ENCODE measurements at places on chromosomes 3 and 15.

DNA sequence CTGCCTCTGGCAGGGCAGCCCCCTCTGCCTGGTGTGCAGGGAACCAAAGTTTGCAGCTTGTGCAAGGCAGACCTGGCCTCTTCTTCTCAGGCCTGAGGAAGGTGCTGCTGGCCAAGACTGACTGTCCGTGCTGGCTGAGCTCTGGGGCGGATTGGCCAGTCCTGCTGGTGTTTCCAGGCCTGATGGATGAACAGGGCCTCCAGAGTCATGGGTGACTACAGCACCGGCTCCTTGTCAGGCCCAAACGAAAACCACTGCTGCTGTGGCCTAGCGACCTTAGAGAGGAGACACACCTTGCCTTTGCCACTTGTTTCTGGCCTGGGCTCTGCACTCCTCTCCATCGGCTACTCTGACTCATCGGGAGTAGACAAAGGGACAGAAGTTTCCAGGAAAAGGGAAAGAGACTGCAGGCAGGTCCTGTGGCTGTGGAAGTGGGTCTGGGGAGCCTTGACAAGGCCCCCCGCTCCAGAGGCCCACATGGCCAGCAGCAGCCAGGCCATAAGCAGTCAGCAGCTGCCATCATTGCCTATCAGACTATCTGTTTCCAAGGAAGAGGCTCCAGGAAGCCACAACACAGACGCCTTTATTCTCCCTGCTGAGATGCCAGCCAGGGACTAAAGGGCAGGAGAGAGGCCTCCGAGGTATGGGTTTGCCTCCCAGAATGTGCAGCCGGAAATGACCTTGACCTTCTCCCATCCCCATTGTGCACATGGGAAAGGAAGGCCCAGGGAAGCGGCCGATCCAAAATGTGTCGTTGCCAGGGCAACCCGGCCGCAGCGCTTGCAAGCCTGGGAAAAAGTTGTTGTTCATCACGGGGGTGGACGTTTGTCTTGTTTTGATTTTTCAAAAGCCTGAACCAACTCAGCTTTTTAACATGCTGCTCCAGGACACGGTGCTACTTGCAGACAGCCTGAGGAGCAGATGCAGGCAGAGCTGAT lies 160.5 kb downstream of the CHSY1 start:
- peak; percentile 80 for DNase-seq

GRCh38 chr3:124274051-124274450 lies 282.1 kb upstream of the ROPN1 start:
- no peak for DNase-seq

DNA sequence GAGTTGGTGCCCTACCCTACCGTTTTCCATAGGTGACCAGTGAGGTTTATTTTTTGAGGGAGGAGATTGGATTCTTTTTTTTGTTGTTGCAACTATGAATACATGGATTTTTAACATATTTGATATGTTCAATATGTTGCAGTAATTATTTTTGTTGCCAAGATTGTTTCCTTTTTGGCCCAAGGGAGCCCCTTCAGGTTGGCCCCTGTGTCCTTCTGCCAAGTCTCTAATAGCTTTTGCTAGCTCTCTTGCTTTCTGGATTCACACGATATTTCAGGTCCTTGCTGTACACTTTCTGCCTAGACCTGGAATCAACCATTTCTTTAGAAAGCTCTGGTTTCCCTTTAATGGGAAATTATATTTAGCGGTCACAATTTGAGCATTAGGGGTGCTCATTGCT lies 22.7 kb upstream of the SLC28A1 start:
- DNase-seq: no peak

DNA sequence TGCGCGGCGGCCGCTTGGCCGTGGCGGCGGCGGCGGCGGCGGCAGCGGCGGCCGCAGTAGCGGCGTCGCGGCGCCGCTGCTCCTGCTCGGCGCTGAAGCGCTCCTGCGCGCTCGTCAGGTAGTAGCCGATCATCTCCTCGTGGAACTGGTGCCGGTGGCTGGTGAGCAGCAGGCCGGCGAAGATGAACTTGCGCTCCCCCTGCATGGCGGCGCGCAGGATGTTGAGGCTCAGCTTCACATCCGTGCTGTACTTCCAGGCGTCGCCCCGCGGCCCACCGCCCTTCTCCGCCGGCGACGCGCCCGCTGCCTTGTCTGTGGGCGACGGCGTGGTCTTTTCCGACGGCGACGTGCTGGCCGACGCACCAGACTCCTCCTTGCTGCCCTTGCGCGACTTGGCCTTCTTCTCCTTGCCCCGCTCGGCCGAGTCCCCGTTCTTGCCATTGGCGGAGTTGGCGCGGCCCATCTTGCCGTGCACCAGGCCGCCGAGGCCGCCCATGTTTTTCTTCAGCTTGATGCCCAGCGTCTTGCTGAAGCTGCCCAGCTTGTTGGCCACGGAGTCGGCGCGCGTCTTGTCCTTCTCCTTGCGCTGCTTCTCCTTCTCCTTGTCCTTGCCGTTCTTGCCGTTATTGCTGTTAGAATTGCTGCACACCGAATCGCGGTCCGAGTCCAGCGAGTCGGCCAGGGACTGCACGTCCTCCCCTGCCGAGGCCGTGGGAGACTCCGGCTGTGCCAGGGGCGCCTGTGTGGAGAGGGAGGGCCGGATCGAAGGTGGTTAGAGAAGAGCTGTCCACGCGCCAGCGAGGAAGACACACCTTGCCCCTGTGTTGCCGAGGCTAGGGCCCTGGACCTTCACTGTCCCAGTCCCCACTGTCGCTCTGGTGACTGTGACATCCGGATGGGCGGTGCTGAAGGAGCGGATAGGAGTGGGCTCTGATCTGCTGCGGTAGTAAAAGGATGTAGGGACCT lies 157.6 kb downstream of the KLF13 start:
- DNase-seq: no peak

DNA sequence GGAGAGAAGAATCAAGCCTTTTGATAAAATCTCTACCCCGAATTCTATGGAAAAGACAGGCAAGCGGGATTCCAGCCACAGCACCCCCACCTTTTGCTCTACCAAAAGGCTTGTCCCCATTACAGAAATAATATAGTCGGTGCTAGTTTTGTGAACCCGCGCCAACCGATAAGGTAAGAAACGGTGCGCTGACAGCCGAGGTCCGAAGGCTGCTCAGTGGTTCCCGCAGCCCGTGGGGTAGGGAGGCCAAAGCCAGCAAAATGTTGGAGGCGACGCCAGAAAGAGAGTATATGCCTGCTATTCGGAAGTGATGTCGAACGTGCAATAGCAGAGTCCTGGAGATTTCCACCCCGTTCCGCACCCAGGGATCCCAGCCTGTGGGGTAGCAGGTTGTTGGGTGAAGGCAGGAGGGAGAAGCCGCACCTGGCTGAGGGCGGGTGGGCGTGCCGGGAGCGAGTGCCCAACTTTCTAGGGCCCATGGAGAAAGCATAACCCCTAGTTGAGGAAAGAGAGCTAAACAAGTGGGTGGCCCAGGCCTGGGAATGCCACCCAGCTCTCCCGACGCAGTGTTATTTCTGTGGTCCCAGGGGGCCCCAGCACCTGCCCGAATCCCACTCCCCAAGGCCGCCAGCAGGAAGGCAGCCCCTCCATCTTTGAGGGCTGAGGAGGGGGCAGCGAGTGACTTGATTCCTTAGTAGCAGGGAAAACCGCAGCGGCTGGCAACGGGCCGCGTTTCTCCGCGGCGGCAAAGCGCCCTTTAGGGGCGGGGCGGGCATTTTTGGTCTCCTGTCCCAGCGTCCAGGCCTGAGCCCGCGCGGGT lies 7.9 kb upstream of the SOX2 start:
- DNase-seq: no peak

- DNase-seq: no peak
Measured at GRCh38 chr15:49343546-49343945, 79.5 kb upstream of the FGF7 start.
